ENCODE measurements at places on chromosomes 16 and 17.

- no peak for DNase-seq
Observed at GRCh38 chr17:59825533-59826322, 67.0 kb downstream of the TUBD1 start.

- no peak for DNase-seq
Observed at GRCh38 chr17:66312912-66313311, 10.5 kb downstream of the PRKCA start.

DNA sequence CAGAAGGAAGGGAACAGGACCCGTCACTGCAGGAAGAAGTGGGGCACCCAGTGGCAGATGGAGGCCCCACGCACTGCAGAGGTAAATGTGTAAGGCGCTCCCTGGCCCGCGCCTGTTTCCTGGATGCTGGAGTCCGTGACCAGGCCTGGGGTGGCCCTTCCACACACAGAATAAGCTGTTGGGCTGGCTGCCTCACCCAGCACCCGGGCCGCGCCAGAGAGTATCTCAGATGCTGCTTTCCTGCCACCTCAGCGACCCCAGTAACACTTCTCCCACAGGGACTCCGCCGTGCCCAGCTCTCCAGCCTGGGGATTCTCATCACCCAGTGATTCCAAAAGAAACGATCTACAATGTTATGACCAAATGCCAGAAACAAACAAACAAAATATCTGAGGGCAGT lies 1993.1 kb downstream of the TP53TG3F start:
- no peak for DNase-seq

DNA sequence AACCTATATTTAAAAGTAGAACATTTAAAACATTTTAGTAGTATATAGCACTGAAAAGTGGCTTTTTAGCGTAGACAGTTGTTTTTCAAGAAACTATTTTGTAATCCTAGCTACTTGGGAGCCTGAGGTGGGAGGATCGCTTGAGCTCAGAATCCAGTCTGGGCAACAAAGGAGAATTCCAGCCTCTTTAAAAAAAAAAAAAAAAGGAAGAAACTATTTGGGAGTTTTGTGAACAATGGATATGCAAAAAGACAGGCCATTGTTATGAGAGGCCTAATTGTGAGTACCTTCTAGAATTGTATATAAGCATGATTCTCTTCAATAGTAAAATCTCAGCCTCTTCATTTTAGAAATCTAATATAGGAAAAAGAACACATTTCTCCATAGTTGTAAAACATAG lies 17.6 kb downstream of the OMG start:
- DNase-seq = no peak

DNA sequence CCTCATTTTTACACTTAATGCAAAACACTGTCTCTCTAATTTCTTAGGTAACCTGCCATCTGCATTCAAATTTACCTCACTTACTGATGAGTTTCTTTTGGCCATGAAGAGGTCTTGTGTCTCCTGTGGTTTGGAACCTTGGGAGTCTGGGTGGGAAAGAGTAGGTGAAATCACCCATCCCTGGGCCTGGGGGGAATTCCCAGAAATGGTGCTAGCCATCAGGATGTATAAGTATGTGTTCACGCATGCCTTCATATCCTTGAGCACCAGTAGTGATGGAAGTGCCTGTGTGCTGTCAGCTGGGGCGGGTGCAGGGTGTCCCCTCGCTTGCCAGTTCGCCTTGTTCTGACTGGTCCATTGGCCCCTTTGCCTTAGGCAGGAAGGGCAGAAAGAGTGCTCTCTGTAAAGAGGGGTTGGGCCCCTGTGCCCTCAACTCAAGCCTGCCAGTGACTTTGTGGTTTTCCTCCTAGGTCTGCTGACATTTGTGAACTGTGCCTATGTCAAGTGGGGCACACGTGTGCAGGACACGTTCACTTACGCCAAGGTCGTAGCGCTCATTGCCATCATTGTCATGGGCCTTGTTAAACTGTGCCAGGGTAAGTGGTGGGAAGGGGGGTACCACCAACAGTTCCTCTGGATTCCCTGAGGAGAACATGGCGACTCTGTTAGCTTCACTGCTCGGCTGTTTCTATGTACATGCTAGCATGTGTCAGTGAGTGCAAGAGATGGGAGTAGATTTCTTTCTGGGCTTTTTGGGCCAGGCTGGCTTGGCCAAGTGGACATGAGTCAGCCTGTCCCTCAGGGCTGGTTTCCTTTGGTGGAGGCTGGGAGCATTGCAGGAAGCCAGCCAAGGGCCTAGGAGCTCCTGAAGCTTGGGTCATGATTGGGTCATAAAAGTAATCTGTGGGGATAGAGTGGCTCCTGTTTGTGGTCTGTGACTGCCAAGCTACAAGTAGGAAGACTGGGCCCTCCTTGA lies 23.2 kb downstream of the SLC7A6OS start:
- no peak for DNase-seq

DNA sequence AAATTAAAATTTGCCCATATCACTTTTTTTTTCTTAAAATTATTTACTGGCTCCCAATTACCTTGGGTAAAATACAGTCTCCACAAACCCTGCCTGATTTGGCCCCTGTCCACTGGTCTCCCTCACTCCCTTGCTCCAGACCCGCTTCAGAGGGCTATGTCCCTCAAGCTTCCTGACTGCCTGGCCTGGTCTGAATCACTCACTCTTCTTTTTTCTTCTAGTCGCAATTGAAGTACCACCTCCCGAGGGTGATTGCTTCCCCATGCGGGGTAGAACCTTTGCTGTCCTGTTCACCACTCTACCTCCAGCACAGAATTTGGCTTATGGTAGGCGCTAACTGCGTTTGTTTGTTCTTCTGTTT lies 598 bp upstream of the PGAP3 start:
- DNase-seq = no peak

GRCh38 chr17:66834919-66835454 lies at the start of gene CACNG5:
CACNG5 (plus strand) TSS chr17:66835117; CDS start chr17:66877333, 42,216 bp downstream.
- DNase-seq = no peak

DNA sequence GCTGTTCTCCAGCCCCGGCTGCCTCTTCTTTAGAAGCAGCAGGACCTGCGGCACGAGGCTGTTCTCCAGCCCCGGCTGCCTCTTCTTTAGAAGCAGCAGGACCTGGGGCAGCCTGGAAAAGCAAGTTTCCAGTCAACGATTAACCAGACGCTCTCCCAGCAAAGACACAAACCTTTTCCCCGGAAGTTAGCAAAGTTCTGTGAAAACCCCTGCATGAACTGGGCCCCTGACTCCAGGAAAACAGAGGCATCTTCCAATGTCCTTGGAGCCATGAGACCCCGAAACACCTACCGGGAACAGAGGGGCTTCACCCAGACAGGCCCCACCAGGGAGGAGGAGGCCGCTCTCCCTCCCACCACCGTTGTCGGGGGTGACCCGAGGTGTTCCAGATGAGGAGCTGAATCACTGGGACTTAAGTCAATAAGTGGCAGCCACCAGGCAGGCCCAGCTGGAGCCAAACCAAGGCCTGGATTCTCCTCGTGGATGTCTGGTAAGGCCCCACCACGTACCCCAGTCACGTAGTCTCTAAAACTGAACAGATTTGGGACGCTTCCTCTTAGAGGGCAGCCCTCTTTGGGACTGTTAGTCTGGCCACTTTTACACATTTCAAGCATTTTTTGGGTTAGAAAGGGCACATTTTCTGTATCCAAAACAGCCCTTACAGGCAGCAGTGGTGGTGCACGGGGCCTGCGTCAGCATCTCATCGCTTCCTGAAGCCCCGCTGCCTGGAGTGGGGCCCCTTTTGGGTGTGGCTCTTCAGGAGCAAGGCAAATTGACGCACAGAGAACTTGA lies at the start of gene RPH3AL:
TSS of gene RPH3AL (minus strand) at position 387 of the 792 bp plus-strand sequence. CDS start 25,264 bp downstream, outside the sequence.
- no peak for DNase-seq

GRCh38 chr16:65600629-65601028 lies 478.8 kb upstream of the CDH11 start:
- no peak for DNase-seq

GRCh38 chr16:80938004-80938878 lies 68.4 kb downstream of the CMC2 start:
- DNase-seq = no peak

GRCh38 chr17:46135879-46136563 lies 57.2 kb downstream of the KANSL1 start:
- no peak for DNase-seq

DNA sequence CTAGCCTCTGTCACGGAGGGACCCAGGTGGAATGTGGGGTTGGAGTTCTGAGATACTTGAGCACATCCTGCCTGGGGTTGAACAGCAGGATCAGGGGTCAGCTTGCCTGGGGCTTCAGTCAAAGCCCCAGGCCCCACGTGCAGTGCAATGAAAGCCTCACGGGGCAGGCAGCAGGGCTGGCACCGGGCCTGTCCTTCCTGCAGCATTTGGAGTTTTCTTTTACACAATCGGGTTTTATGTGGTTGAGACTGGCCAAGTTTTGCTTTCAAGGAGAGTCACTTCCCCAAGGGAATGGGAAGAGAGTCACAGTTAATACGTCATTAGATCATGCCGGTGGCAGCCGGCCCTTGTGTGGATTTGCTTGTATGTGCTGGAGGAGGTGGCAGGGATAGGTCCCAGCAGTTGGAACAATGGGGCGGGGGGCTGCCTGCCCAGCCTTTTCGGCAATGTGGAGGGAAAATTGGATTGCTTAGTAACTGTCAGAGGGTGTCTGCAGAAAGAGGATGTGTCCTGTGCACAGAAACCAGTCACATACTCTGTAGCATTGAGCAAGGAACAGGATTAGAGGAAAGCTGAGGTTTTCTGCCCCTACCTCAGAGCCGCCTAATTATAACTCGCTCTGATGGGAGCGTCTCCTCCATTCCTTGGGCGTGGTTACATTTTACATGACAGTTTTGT lies 4.5 kb downstream of the RMI2 start:
- no peak for DNase-seq
